ENCODE measurements at places on chromosomes 7 and 10. TPM values are rescaled to one million over a fixed set of nuclear protein-coding genes. Genes with fewer than 3 reads are reported as not detected.
A peak's percentile ranks its signal among the peaks of the same experiment; 100 is the strongest.

Gene PNLIPRP1
- total RNA-seq, result 2.1 TPM

DNA sequence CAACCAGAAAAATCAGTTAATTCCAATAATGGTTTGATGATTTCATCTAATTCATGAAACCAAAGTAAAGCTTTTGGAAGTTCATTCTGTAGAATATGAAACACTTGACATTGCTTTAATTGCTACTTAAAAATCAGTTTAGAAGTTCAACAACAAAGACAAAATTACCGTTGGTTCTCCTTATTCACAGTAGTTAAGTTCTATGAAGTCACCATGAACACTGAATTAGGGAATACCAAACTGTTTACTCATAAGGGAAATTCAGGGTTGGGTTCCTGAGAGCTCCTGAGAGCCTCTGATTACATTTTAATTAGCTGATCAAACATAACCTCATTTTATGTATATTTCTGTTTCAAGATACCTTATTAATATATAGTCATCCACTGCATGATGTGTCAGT is 46.2 kb downstream of the ZNF438 start:
- no peak for DNase-seq

Gene SNX10
- total RNA-seq, result 5.4 TPM

GRCh38 chr10:71573562-71574518 is 145.7 kb downstream of the C10orf105 start:
- no peak for DNase-seq

GRCh38 chr7:129168231-129169021 is 20.0 kb upstream of the SMO start:
- no peak for DNase-seq

Gene CADPS2
- 38.4 TPM for total RNA-seq

Gene NDUFB2
- total RNA-seq, result 224 TPM

Gene WAC
- total RNA-seq, result 119 TPM

DNA sequence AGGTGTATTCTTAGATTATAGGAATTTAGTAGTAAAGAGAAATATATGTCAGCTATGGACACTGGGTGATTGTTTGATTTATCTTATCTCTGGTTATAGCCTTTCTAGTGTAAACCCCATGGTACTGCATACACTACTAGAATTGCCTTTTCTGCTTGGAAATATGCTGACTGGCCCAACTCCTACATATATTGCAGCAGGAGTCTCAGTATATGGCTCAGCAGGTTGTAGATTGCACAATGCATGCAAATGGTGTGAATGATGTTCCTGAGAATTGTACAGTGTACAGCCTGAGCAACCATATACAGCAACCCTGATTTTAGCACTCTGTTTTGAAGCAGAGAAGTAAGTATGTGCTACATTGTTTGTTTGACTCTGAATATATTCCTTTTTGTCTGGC is 153.4 kb upstream of the NPY start:
- DNase-seq, result no peak

- peak; percentile 23 for DNase-seq
These were observed 258.2 kb downstream of the SDK1 start for GRCh38 chr7:3559278-3559677.

DNA sequence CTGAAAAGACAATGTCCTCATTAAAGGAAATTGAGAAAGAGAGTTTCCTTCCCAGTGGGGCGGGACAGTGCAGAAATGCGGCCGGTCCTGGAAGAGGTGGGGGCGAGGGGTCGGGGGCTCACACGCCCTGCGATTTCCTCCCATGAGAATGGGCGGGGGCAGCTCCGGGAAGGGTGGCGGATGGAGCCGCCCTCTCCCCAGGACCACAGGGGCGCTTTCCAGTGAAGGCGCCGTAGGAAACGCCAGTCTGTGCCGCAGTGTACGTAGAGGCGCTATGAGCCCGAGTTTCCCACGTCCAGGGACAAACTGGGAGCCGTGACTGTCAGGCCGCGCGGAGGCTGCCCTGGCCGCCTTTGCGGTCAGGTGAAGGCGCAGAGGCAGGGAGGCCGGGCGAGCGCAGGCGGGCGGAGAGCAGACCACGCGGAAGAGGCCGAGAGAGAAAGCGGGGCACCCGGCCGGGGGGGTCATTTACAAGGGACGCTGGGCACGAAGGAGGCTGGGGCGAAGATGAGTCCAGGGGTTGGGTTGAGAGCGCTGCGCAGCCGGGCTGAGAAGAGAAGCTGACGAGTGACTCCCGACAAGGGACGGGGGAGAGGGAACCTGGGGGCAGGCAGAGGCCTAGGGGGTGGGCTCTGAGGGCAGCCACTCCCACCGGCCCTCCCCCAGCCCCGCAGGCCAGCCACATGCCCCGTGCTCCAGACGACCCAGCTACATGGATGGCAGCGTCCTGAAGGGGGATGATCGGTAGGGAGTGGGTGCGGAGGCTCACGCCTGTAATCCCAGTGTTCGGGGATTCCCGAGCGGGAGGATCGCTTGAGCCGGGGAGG is 45.0 kb downstream of the ALOX5 start:
- peak; percentile 51 for DNase-seq

DNA sequence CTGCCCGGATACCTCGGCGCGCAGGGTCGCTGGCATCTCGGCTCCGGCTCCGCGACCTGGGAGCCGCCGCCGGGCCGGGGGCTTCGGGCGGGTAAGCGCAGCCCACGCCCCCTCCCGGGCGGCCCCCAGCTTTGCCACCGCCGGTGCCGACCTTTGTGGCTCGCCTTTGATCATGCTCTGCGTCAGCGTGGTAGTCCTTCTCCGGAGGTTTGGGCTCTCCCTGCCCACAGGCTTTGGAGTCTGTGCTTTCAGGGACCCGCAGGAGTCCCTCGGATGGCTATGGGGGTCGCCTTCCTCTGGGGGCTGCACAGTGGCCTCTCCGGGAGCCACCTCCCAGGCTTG is 7.3 kb downstream of the ATP6V1F start:
- no peak for DNase-seq

DNA sequence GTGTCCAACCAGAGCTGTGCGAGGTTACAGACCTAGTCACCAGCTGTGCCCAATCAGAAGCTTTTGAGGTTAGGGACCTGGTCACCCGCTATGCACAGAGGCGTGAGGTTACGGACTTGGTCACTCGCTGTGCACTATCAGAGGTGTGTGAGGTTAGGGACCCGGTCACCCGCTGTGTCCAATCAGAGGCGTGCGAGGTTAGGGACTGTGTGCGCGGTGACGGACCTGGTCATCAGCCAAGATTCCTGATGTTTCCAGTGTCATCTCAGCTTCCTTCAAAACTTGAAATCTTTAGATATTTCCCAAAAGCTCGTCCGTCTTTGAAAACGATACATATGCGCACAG is 182.1 kb downstream of the DIP2C start:
- no peak for DNase-seq

DNA sequence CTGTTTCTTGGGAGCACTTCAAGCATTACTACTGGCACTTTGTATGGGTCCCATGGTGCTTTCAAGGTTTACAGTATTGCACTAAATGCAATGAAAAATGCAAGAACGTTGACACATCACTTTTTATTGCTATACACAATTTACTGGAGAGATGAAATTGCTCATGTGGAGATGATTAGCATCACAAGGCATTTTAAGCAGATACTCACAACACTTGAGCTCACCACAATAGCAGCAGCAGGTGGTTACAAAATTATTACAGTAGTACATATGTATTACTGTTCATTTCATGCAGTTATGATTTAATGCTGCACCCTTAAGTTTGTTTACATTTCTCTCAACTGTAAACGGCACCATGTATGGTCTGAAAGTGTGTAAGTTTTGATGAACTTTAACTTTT is 537.7 kb downstream of the GRM8 start:
- DNase-seq, result no peak

GRCh38 chr7:121798896-121799295 is 74.1 kb upstream of the PTPRZ1 start:
- DNase-seq, result no peak

DNA sequence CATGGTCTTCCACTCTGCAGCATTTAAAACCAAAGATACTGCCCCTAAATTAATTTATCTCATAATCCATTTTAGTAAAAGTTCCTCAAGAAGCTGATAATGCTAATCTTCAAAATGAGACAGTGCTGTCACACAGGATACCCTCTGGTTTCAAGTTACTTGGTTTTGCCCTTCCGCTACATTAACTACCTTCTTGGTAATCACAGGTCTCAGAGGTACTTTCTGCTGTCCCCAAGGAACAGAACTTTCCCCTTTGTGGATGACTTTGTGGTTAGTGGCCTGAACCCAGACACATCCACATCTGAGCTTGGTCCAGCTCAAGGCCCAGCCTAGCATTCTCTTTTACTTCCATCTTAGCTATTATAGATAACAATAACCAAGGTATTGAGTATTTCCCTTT is 88.8 kb upstream of the TMEM26 start:
- no peak for DNase-seq

GRCh38 chr7:128171342-128171918 is 69.6 kb upstream of the LEP start:
- DNase-seq, result no peak

- DNase-seq, result no peak
These were observed 6.4 kb downstream of the KDM7A start for GRCh38 chr7:140170375-140170774.

Gene HDAC9
- total RNA-seq, result 13.5 TPM

GRCh38 chr10:131264110-131264788 is 47.3 kb downstream of the TCERG1L start:
- no peak for DNase-seq

All from mucosa of gallbladder (tissue), 1 donor.